ENCODE measurements at places on chromosomes 1 and 21. TPM values are rescaled to one million over a fixed set of nuclear protein-coding genes. Genes with fewer than 3 reads are reported as not detected.

The RFX5 gene
- total RNA-seq, result 17.9 TPM

The NEK2 gene
- total RNA-seq, result 2.2 TPM

The SIPA1L2 gene
- 57.1 TPM for total RNA-seq

The SELE gene
- 0.94 TPM for total RNA-seq

The S100A7 gene
- total RNA-seq, result not detected

The CHRNB2 gene
- 0.24 TPM for total RNA-seq

Data from right atrium auricular region (tissue), 2 donors.